ENCODE measurements at places on chromosomes 7 and 10. TPM values are rescaled to one million over a fixed set of nuclear protein-coding genes. Genes with fewer than 3 reads are reported as not detected.

- no peak for DNase-seq
Observed at GRCh38 chr10:125624800-125625199, 58.2 kb downstream of the TEX36 start.

MUC12 gene
- not detected for total RNA-seq

GRCh38 chr10:33618196-33618595 lies 283.7 kb upstream of the NRP1 start:
- DNase-seq = no peak

DNA sequence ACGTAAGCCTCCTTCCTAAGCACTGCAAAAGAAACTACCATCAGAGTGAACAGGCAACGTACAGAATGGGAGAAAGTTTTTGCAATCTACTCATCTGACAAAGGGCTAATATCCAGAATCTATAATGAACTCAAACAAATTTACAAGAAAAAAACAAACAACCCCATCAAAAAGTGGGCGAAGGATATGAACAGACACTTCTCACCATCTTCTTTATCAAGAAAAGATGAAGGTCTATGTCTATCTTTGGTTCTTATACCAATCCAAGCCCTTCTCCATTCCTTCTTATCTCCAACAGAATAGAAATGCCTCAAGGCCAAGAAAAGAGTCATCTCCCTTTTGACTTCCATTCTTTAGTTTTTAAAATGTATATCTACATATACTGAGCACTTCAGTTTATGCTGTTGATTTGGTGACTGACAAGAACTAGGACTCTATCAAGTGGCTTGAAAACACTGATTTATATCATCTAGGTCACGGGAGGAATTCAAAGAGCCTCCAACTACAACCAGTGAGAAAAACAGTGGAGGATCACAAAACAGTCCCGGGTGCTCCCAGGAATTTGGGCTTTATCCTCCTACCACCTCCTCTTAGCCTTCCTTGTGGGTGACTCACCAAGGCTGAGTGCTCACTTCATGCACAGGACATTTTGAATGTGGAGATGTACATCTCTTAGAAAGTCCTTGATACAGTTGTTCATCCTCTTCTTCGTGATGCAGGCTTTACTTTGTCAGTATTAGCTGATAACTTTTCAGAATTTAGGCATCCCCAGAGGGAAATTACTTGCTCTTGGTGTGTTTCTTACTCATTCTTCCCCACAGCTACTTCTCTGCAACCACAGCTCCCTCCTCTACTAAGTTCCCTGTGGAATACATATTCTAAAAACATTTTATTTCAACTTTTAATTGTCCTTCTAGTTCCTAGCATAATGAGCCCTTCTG lies 15.4 kb downstream of the TAS2R41 start:
- DNase-seq = no peak

DNA sequence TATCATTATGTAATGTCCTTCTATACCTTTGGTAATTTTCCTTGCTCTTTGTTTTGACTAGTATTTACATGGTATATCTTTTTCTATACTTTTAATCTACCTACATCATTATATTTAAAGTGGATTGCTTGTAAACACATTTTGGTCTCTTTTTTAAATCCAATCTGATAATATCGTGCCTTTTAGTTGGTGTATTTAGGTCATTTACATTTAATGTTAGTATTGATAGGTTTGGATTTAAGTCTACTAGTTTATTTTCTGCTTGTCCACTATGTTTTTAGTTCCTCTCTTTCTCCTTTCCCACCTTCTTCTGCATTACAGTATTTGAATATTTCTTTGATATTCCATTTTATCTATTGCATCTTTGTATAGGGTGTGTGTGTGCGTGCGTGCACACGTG lies 95.4 kb downstream of the HIBADH start:
- DNase-seq = no peak

Data from omental fat pad (tissue), 4 donors.